ENCODE measurements at places on chromosomes 5 and 9. TPM values are rescaled to one million over a fixed set of nuclear protein-coding genes. Genes with fewer than 3 reads are reported as not detected.

The RNF180 gene
- total RNA-seq, result 12.6 TPM

The GPR151 gene
- total RNA-seq, result not detected

- DNase-seq, result no peak
These were observed 208.4 kb downstream of the MEF2C start for GRCh38 chr5:88674356-88675167.

DNA sequence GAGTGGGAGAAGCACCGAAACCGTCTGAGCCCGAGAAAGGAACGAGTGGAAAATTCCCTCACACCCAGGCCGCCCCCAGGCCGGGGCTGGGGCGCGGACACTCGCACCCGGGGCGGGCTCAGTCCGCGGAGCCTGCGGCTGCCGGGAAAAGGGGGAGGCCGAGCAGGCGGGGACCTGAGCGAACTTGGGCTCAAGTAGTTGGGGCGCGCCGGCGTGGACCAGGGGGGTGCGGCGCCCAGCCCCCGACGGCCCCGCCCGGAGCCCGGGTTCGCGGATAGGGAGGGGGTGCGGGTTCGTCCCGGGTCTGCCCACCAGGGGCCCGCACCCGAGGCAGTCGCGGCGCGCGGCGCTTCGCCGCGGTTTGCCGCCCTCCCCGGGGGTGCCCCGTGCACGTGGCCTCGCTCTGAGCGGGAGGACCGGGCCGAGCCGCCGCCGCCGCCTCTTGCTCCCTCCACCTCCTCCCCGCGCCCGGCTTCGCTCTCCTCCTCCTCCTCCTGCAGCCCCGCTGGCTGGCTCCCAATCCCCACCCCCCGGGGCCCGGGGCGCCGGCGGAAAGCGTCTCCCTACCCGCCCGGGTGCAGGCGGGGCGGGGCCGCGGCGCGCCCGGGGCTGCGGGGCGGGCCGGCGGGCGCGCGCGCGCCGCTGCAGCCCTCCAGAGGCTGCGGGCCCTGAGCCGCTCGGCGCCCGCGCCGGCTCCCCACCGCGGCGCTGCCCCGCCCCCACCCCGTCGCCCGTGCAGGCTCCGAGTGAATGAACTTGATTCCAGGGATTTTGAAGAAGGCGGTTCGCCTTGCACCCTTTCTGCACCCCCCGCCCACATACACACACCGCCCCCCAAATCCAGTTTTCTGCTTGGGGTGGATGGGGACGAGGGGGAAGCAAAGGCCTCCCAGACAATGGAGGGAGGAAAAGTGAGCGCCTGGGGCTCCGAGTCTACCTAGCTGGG is 1.3 kb upstream of the NFIB start:
- DNase-seq, result peak; percentile 98

GRCh38 chr9:134922932-134923240 is 5.2 kb upstream of the FCN1 start:
- peak; percentile 17 for DNase-seq

Data from heart left ventricle (tissue), 16 donors.